Progenitor cell of endocrine pancreas (in vitro differentiated cells): ENCODE measurements at places on chromosomes 6 and 20.

GRCh38 chr6:152087701-152088100, 280.2 kb downstream of the ESR1 start:
- no peak for DNase-seq

- DNase-seq = no peak
These were observed 3.9 kb upstream of the SRSF3 start for GRCh38 chr6:36590237-36590636.

DNA sequence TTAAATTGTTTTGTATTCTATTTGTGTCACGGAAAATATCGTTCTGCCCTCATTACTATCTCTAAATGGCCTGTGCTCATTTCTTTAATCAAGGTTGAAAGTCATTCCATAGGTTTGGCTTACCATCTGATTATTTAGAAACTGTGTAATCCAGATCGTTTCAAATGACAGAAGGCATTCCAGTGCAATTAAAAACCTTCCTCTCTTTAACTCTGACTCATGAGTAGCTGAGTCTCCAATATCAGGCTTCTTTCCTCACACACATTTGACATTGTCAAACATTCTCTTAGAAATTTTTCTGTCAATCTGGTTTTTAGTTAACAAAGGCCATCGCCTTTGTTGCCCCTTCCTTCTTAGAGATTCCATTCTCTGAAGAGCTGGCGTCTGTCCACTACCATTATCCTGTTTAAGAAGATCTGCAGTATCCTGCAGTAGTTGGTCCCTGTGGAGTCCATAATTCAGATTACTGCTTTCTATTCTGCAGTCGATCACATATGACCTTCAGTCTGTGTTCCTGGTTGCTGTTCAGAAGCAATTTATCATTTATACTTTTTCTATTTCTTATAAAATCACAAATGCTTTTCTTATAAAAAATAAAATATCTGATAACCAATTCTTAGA, 3.9 kb upstream of the TRDN start:
- DNase-seq = no peak

GRCh38 chr6:33587529-33587928, 7.5 kb upstream of the BAK1 start:
- DNase-seq = no peak

DNA sequence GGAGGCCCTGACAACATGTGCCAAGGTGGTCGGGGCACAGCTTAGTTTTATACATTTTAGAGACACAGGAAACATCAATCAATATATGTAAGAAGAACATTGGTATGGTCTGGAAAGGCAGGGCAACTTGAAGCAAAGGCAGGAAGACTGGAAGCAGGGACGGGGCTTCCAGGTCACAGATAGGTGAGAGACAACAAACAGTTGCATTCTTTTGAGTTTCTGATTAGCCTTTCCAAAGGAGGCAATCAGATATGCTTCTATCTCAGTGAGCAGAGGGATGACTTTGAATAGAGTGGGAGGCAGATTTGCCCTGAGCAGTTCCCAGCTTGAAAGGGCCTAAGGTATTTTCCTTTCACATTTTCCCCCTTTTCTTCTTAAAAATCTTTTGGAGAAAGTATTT, 311.0 kb upstream of the RGS17 start:
- DNase-seq = no peak

- no peak for DNase-seq
These were observed 51.4 kb downstream of the ERMARD start for GRCh38 chr6:169802790-169803189.

DNA sequence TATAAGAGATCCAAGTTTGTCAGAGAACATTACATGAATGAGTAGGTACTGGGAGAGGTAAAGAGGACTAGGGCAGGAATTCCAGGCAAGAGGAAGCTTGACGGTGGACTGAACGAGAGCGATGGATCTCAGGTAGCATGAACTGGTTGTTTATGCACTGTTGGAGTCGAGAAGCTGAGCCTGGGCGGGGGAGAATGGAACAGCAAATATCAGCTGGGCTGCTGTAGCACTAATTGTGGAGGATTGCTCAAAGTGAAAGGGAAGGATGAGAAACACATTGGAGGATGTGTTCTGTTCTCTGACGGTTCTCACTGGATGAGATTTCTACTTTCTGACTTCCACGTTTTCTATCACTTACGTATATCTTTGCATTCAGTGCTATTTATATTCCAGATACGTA, 164.2 kb downstream of the PHF3 start:
- no peak for DNase-seq

DNA sequence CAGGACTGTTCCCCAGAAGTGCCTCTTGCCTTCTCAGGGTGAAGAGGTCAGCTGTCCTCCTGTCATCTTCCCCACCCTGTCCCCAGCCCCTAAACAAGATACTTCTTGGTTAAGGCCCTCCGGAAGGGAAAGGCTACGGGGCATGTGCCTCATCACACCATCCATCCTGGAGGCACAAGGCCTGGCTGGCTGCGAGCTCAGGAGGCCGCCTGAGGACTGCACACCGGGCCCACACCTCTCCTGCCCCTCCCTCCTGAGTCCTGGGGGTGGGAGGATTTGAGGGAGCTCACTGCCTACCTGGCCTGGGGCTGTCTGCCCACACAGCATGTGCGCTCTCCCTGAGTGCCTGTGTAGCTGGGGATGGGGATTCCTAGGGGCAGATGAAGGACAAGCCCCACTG, 9.8 kb downstream of the PI16 start:
- no peak for DNase-seq

DNA sequence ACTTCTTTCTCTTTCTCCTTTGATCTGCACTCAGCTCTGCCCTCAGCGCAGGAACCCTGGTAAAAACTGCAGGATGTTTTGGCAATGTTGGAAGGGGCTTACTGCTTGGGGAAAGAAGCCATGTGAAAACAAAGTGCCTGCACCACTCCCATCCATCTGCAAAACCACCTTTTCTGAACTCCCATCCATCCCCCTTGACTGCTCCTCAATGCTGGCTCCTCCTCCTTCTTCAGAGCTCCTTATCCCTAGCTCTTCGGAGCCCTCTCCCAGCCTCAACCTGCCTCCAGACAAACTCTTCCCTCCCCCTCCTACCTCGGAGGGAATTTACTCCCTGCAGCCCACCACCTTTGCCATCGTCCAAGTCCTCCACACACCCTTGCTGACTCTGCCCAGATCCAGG, 4.2 kb upstream of the ZBTB12 start:
- DNase-seq = no peak

DNA sequence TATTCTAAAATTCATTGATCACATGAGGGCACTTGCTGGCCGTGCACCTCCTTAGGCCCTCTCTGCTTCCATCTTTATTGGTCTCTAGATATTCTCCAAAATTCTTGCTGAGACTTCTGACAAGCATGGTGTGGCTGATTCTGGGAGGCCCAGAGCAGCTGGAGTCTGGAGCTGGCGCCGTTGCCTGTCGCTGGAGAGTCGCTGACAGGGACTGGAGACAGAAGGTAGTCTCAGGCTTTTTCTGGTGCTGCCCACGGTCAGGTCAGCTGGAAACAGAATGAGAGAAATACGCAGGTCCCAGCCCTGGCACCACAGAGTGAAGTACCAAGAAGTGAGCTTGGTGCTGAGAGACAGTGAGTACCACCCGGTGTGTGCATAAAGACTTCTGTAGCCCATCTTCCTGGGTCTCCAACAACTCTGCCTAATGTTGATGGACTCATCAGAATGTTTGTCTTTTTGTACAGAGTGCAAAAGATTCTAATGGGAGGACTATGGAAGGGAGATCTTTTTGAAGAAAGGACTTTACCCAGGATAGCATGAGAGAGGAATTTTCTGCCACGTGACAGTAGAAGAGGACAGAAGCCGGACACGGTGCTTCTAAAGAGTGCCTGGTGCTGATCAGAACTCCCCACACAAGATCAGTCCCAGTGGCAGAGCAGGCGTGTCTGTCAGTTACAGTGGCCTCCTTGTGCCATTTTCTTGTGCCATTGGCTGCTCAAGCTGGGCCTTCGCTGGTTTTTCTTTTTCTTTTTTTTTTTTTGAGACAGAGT, 1.8 kb upstream of the ALDH8A1 start:
- DNase-seq = no peak

- DNase-seq = no peak
These were observed 17.1 kb downstream of the TCF21 start for GRCh38 chr6:133906050-133906449.

GRCh38 chr6:138334963-138335362, 42.7 kb upstream of the SMIM28 start:
- no peak for DNase-seq

- no peak for DNase-seq
These were observed 238.6 kb upstream of the PLN start for GRCh38 chr6:118309337-118310093.

DNA sequence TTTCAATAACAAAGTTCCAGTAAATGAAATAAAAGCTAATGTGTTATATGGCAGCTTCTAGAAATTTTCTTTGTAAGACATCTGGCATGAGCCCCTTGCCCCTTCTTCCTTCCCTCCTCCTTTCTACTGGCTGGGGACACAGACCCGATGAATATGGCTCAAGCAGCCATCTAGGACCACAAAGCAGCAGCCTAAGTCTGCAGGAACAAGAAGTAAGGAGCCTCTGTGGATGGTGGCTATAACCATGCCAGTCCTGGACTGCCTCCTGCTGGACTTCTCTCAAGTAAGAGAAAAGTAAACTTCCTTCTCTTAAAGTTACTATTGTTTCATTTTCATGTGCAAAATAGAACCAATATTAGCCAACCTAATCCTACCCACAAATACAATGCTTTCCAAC, 114.9 kb upstream of the DST start:
- DNase-seq = no peak

DNA sequence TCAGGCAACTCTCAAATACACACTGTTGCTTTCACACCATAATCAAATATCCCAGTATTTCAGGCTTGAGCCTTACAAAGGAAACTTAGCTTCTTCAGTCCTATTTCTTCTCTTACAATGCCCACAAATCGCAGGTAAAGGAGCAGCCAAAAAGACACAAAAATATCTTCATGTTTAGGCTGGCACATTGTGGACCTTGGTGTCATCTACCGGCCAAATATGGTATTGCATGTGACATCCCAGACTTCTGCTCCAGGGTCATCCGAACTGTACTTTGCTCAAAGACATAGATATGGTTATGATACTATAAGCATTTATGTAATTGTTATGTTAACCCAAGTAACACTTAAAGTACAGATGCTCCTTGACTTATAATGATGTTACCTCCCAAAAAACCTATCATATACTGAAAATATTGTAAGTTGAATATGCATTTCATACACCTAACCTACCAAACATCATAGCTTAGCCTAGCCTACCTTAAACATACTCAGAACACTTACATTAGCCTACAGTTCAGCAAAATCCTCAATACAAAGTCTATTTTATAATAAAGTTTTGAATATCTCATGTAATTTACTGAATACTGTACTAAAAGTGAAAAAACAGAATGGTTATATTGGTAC, 4.6 kb downstream of the OR2H2 start:
- DNase-seq = peak; percentile 27

GRCh38 chr6:154496793-154497517, 13.5 kb downstream of the CNKSR3 start:
- DNase-seq = no peak

GRCh38 chr6:13248053-13248452, 80.3 kb downstream of the TBC1D7 start:
- DNase-seq = no peak

- no peak for DNase-seq
These were observed 24.8 kb upstream of the IGF2R start for GRCh38 chr6:159943968-159944598.

DNA sequence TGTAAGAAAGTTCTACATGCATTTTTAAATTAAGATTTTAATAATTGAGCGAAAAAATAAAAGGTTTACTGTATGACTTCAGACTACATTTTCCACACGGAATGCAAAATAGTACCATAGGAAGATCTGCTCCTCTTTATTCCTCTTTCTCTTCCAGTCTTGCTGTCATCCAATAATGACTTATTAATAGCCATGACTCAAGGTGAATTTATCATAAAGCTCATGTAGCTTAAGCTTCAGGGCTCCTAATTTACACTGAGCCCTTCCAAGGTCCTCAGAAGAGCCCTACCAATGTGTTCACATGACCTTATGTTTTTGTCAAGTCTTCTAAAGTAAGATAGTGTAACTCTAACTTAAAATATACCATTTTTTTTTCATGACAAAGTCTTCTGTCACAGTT, 510.1 kb downstream of the PHF3 start:
- DNase-seq = no peak

DNA sequence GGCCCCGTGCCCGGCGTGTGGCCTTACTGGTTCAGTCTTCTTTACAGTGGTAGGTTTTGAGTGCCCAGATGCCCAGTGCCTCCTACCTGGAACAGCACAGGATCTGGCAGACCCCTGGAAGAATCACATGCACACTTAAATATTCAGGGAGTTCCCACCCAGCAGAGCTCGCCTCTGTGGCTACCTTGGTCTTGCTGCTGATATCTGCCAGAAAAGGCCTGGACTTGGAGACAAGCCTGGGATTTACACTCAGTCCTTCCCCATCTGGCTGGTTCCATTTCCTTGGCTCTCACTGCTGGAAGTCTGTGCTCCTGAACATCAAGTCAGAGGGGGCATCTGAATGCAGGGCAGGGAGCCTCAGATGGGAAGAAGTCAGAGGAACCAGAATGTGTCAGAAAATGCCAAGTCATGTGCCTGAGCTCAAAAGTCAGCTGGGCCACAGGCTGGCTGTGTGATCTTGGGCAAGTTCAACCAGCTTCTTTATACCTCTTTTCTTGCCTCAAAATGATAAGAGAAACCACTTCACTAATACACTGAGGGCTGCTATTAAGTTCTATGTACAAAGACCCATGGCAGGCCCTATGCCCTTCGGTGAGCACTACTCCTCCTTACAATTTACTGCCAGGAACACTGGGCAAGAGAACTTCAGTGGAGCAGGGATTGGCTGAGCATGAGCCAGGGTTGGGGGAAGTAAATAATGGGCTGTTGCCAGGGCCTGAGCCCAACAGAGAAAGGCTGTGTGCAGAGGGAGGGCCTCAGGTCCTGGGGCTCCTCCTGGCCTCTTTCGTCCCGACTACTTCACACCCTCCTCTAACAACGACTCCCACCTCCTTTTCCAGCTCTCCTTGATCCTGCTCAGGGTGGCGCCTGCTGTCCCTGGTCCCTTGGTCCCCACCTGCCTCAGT, 158.1 kb upstream of the PROKR2 start:
- DNase-seq = no peak
